ENCODE measurements at places on chromosomes 1 and 21. TPM values are rescaled to one million over a fixed set of nuclear protein-coding genes. Genes with fewer than 3 reads are reported as not detected.
A peak's percentile ranks its signal among the peaks of the same experiment; 100 is the strongest.

NHLH1 gene
- 0.13 TPM for polyA plus RNA-seq

DNA sequence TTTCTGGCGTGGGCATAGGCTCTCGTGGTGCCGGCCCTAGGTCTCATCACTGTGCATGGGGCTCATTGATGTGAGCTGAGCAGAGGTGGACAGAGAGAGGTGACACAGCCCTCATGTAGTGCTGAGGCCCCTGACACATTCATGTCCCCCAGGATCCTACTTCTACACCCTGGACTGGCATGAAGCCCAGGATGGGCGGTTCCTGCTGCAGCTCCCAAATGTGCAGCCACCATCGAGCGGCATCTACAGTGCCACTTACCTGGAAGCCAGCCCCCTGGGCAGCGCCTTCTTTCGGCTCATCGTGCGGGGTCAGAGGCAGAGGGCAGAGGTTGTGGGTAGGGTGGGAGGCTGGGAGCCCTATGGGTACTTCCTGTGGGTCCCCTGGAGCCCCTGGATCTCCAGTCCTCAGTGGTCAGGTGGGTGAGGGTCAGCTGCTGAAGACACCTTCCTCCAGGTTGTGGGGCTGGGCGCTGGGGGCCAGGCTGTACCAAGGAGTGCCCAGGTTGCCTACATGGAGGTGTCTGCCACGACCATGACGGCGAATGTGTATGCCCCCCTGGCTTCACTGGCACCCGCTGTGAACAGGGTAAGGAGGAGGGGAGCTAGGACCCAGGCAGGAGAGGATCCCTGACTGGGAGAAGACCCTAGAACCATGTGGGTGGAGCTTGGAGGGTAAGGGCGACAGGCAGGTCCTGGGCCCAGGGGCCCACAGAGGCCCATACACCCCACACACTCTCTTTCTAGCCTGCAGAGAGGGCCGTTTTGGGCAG is 6.1 kb downstream of the TIE1 start:
- DNase-seq: no peak

- no peak for DNase-seq
These were observed 45.5 kb downstream of the EPS15 start for GRCh38 chr1:51473331-51474115.

DNA sequence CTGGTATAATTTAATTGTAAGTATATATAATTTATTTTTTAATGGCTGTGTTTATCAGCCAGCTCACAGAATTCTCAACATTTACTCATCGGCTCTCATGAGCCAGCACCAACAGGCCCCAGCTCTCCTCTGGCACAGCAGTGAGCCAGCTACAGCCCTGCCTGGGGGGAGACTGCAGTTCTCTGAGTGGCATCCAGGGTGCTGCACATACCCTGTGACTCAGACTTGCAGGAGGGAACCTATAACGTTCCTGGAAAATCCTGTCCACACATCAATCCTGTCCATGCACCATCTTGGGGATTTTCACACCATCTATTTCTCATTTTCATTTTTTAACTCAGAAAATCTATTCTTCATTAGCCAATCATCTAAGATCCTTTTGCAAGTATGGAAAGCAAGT is 36.5 kb downstream of the FHAD1 start:
- DNase-seq: no peak

GRCh38 chr1:34113887-34114286 is 51.1 kb downstream of the CSMD2 start:
- peak; percentile 1 for DNase-seq

DNA sequence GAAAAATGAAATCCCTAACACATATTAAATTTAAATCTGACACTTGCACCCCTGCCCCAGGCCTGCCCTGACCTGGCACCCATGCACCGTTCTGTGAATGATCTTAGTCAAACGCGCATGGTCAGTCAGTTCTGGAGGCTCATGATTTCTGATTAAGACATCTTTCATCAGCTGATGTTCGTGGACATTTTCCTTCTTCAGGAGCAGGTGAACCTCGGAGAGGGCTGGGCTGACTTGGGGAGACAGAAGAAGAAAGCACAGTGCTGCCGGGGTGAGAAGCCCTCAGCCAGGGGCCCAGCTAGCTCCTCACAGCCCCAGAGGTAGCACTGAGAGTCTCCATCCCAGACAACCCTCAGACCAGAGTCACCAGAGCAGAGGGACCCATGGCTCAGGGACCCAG is 134.5 kb upstream of the AJAP1 start:
- no peak for DNase-seq

DNA sequence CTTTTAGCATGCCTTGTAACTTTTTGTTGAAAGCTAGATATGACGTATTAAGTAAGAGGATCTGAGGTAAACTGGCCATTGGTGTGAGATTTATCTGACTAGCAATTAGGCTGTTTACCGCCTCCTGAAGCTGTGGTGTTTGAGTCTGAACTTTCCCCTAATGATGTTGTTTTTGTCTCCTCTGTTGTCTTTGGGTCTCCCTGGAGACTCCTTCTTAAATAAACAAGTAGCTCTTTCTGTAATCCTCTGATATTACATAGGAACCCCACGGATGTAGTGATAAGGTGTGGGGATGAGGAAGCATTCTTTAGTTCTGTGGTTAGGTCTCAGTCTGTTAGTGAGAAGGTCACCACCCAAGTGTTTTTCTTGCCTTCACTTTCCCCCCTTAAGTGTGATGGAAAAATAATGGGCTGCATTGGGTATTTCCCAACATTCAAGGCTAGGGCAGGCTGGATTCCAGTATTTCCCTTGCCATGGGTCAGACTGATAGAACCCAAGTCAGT is 33.0 kb downstream of the PRSS38 start:
- DNase-seq: no peak

DNA sequence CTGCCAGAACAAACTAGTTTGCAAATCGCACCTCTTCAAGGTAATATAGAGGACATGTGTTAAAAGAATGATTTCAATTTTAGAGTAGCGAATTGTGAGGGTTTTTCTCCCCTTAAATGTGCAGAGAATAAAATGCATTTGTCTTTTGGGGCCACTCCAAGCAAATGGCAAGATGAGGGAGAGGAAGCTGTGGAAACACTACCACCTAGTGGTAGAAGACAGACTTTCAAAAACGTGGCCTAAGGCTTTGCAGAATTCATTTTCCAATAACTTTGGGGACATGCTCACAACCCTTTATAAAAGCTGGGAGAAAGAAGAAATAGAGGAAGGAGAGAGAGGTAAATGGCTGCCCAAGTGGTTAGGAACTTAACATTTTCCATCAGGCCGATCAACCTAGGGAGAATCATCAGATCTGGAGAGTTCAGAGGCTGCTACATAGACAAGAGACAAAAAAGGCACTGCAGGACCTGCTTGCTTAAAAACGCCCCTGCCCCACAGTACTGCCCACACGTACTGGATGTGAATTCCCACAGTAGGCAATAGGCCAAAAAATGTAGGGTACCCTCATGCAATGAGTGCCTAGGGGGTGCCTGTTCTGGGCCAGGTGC is 15.7 kb upstream of the RCAN1 start:
- peak; percentile 44 for DNase-seq

DNA sequence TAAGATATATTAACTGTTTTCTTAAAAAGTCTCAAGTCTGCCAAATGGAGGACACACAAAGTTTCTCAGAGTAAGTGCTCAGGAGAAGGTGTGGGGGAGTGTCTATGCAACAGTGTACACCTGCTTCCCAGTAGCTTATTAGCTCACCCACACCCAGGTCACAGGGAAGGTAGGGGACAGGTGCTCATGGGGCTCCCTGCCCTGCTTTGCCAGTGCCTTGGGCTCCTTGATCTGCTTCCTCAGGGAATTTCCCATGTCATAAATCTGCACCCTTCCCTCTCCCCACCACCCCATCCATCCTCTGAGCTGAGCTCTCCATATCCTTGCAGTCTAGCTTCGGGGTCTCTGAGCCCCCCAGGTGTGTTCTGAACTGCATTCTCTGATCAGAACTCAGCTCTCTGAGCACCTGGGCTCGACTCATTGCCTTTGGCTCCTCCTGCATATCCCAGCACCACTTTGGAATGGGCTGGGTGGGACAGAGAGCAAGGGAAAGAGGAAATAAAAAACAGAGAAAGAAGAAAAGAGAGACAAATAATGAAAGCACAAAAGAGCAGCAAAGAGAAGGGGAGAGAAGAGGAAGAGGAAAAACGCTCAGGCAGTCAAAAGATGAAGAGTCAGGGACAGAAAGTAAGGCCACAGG is 87.0 kb upstream of the ATP1B1 start:
- no peak for DNase-seq

Data from left lung (tissue), 14 donors.